ENCODE measurements at places on chromosomes 6 and 20.

GRCh38 chr6:80163754-80164187 is 57.3 kb downstream of the BCKDHB start:
- no peak for DNase-seq

DNA sequence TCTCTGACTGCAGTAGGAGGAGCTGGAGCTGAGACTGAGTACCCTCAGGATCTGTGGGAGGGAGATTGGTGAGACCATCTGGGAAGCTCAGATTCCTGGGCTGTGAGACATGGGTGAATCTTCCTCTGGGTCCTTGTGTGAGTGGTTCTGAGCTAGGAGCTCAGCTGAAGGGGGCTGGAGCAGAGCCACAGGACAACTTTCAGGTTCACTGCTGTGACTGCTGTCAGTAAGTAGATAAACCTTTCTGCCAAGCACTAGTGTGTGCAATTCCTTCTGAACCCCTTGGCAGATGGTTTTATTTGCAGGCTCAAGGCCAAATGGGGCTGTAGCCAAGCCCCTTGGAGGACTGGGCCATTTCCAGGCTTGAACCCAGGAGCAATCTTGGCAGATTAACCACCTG is 49.6 kb upstream of the SNAP91 start:
- DNase-seq: no peak

- no peak for DNase-seq
Observed at GRCh38 chr6:53179961-53180651, 31.5 kb upstream of the GCM1 start.

DNA sequence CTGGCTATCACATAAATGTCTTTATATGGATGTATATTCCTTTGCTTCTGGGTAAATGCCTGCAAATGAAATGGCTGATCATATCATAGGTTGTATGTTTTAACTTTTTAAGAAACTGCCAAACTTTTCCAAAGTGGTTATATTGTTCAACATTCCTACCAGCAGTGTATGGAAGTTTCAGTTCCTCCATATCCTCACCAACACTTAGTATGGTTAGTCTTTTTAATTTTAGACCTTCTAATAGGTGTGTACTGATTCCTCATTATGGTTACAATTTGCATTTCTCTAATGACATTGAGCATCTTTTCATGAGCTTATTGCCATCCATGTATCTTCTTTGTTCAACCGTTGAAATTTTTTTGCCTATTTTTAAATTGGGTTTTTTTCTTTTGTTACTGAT is 155.4 kb downstream of the ZFAND3 start:
- no peak for DNase-seq

DNA sequence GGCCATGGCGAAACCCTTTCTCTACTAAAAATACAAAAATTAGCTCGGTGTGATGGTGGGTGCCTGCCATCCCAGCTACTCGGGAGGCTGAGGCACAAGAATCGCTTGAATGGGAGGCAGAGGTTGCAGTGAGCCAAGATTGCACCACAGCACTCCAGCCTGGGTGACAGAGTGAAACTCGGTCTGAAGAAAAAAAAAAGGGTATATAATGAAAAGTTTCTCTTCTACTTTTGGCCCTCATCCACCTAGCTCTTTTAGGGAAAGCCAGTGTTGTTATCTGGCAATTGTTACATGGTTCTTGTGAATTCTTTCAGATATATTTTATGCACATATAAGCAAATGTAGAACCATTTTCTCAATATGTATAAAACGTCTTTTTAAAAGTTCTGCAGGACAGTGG is 19.0 kb downstream of the KIF3B start:
- no peak for DNase-seq

DNA sequence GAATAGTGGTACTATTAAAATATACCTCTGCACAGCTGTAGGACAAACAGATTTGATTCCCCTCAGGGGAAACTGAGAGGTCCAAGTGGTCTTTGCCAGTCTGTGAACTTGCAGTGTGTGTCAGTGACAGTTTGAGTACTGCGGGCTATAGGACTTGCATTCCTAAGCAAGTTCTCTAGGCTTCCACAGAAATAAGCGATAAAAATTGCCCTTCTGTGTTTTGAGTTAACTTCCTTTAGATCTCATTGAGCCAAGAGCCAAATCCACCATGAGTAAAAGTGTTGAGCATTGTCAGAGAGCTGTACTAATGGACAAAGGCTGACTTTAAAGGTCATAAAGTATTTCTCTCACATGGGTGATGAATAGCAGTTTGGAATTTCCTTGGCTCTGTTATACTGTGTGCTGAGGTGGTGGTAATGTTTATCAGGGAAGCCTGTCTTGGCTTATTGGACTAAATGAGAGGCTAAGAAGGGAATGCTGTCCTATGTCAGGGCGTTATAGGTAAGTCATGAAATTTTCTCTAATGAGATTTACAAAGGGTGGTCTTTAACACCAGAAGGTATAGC is 122.6 kb upstream of the MAP3K7 start:
- no peak for DNase-seq

- no peak for DNase-seq
Observed at GRCh38 chr20:25280574-25281535, 33.0 kb downstream of the PYGB start.

- no peak for DNase-seq
Observed at GRCh38 chr6:147509891-147510290, 1.4 kb downstream of the SAMD5 start.

- DNase-seq: no peak
Observed at GRCh38 chr6:140252099-140252498, 877.7 kb upstream of the CITED2 start.

DNA sequence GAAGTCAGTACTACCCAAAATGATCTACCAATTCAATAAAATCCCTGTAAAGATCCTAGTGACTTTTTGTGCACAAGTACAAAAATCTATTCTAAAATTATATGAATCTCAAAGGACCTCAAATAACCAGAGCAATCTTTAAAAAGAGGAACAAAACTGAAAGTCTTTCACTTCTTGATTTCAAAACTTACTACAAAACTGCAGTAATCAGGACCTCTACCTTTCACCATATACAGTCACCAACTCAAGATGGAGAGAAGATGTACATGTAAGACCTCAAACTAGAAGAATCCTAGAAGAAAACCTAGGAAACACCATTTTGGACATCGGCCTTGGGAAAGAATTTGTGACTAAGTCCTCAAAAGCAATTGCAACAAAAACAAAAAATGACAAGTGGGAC is 109.5 kb upstream of the CD93 start:
- no peak for DNase-seq

DNA sequence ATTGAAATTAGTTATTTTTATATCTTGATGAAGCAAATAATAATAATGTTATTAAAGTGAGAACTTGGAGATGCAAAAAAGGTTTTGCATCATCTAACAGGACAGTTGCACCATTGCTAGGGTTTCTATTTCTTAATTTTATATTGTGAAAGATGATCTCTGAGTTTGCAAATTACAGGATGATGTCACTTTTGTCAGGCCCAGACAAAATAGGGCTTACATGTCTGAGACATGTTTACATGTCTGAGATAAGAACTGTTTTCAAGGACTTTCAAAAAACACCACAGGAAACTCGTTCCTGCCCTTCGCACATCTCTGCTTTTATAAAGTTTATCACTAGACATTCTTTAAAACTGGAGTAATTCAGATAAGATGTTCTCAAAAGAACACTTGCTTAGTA is 1075.8 kb upstream of the MANEA start:
- DNase-seq: no peak

- DNase-seq: no peak
Observed at GRCh38 chr20:56985066-56985685, 281.3 kb downstream of the BMP7 start.

DNA sequence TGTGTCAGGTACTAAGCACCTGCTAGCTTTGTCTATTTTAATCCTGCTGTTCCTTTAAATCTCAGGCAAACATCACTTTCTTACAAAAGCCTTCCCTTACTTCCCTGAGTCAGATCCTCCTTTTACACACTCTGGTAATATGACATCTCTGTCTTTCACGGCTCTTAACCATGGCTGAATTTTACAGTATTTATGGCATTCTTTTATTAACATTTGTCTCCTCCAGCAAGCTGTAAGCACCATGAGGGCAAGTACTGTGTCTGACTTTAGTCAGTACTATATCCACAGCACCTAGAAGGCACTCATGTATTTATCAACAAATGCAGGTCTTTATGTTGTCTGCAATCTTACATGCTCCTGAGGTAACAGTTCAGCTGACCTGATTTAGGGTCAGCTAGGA is 33.7 kb upstream of the HBS1L start:
- DNase-seq: no peak

- no peak for DNase-seq
Observed at GRCh38 chr6:157025437-157025836, 248.3 kb downstream of the ARID1B start.

DNA sequence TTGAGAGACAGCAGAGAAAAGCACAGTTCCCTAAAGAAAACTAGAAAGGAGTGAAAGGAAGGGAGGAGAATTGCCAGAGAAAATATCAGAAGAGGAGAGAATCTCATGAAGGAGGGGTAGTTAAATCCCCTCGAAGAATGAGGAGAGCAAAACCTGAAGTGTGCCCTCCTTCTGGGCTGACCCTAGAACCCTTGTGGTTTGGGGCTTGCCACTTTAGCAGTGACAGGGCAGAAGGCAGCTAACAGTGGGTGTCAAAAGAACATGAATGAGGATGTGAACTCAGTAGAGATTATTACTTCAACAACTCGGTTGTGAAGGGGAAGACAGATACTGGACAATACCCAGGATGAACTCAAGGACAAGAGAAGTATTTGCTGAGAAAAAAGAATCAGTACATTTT is 73.6 kb downstream of the RALGAPA2 start:
- DNase-seq: no peak

- DNase-seq: no peak
Observed at GRCh38 chr6:44255871-44256774, 1.2 kb downstream of the SLC35B2 start.

- no peak for DNase-seq
Observed at GRCh38 chr20:46342451-46343347, 34.4 kb upstream of the CDH22 start.

DNA sequence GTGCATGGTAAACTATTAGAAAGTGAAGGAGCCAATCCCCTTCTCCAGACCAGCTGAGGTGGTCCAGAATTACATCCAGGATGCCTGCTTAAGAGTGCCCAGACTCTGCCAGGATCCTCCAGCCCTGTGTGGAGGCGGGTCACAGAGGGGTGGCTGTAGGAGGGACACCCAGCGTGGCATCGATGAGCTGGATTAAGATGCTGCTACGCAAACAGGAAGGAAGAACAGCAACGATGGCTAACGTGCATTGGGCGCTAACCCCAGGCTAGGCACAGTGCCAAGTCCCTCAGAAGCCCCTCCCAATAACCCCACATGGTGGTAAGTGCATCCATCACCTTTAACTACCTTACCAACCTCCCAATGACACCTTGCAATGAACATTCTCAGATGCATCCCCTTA is 63.9 kb upstream of the MRPS10 start:
- DNase-seq: peak; percentile 30

- no peak for DNase-seq
Observed at GRCh38 chr6:16355699-16356446, 117.5 kb downstream of the GMPR start.

- no peak for DNase-seq
Observed at GRCh38 chr6:3981917-3982316, 97.0 kb downstream of the FAM217A start.

GRCh38 chr6:159790956-159791598 is 810 bp downstream of the MRPL18 start:
- DNase-seq: no peak

DNA sequence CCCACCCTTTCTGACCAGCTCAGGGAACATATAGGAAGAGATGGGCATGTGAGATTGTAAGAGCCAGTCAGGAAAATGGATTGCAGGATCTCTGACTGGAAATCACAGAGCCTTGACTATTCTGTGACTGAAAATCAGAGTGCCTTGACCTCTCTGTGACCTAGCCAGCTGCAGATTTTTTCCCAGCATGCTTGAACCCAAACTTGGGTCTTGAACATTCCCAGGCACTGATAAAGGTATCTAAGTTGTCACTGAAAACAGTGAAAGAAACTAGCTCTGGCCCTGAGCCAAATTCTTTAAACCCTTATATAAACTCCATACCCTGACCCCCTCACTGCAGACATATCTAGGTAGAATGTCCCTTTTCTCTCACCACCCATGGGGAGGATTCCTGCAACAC is 2.3 kb upstream of the ZNF165 start:
- no peak for DNase-seq

- no peak for DNase-seq
Observed at GRCh38 chr6:129499843-129500219, 210.1 kb downstream of the ARHGAP18 start.

GRCh38 chr6:165884813-165885765 is 222.0 kb upstream of the PDE10A start:
- DNase-seq: peak; percentile 27

DNA sequence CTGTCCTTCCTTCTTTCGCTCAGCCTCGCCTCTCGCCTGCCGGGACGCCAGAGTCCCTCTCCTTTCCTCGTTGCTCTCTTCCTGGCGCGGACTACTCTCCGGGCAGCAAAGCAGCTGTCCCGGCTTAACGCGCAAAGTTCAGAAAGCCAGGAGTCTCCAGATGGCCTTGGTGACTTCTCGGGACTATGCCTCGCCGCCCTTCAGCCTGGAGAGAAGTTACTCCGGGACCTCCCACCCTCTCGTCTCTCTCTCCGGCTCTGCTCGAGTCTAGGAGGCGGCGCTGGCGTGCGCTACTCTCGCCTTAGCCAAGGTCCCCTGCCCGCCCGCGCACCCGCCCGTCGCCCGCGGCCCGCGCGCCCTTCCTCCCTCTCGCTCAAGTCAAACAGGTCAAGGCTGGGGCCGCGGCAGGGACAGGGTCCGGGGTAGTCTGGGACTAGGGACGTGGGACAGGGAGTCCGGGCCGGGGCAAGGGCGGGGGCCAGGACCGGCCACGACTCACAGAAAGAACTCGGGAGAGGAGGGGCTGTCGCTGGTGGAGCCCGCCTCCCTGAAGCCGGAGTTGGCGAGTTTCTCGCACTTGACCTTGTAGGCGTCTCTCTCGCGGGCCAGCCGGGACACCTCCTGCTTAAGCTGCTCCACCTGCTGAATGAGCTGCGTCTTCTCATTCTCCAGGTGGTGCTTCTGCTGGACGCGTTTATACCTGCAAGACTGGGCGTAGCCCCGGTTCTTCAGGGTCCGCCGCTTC is 1.5 kb downstream of the MAFB start:
- no peak for DNase-seq

GRCh38 chr20:50346374-50347283 is 156.0 kb downstream of the CEBPB start:
- DNase-seq: no peak

DNA sequence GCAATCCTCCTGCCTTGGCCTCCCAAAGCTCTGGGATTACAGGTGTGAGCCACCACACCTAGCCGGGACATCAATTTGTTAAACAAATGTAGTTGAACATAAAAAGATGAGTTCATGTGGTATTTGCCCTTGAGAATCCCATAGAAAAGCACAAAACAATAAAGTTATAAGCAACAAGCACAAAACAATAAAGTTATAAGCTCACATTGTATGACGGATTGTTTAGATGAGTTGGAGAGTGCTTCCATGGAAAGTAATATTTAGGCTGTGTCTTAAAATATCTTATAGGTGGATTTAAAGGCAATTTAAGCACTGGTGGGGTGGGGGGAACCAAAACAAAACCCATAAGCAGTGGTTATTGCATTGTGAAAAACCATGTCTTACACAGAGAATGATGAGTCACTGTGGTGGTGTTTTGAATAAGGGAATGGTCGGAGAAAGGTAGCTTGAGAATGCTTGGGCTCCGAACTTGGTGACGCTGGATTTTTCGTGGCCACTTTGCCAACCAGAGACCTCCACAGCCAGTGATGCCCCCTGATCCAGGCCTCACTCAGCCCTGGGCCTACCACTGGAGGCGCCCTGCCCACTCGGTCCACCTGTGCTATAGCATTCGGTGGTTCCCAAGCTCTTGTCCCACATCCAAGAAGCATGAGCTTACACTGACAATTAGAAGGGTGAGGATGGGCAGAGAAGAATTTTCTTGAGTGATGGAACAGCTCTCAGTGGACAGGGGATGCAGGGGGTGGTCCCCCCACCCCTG is 256.0 kb downstream of the CDKAL1 start:
- DNase-seq: no peak
